GDM1 (cell line): ENCODE measurements at places on chromosomes 13 and 19.

DNA sequence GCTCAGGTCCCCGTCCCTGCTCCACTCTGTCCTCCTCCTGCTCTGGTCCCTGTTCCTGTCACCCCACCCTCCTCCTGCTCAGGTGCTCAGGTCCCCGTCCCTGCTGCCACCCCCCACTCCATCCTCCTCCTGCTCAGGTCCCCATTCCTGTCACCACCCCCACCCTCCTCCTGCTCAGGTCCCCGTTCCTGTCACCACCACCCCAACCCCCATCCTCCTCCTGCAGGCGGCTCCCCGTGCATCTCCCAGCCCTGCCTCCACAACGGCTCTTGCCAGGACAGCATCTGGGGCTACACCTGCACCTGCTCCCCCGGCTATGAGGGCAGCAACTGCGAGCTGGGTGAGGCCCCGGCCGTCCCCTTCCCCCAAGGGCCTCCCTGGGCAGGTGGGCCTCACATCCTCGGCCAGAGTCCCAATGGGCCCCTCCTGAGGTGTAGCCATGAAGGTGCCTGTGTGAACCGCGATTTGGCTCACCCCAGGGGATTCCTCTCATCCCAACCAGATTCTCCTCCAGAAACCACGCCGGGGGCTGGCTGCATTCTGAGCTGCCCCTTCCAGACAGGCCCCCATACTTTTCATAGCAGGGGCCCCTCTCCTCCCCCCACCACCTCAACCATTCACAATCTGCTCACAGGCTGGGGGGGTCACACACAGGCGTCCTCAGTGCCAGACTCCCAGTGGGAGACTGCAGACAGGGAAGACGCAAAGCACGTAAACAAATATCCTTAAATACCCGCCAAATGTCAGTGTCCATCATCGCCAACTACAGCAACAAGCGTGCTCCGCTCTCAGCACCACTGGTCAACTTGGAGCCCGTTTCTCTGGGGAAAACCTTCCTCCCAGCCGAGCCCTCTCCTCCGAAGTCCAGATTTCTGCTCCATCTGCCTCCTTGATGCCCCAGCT lies 4.6 kb downstream of the PROZ start:
- DNase-seq = no peak

- DNase-seq = no peak
Observed at GRCh38 chr19:3055741-3056416, 6.4 kb downstream of the TLE5 start.

- no peak for DNase-seq
Observed at GRCh38 chr19:710767-711166, 2.0 kb downstream of the PALM start.

DNA sequence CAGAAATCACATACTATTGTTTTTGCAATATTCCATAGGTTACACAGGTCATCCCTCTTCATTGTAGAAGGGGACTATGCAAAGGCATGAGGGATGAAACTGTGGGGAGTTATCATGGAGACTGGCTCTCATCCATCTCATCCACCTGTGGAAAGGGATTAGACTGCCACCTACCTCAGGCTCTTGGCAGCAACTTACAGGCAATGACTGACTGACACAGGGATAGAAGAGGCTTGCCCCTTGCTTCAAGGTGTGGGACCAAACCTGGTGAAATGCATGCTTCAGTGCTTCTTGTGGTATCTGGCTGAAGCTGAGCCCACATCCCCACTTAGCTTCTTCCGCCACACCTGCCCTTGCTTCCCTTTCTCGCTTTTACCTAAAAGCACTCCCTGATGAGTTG lies 341.3 kb downstream of the GPC5 start:
- no peak for DNase-seq

DNA sequence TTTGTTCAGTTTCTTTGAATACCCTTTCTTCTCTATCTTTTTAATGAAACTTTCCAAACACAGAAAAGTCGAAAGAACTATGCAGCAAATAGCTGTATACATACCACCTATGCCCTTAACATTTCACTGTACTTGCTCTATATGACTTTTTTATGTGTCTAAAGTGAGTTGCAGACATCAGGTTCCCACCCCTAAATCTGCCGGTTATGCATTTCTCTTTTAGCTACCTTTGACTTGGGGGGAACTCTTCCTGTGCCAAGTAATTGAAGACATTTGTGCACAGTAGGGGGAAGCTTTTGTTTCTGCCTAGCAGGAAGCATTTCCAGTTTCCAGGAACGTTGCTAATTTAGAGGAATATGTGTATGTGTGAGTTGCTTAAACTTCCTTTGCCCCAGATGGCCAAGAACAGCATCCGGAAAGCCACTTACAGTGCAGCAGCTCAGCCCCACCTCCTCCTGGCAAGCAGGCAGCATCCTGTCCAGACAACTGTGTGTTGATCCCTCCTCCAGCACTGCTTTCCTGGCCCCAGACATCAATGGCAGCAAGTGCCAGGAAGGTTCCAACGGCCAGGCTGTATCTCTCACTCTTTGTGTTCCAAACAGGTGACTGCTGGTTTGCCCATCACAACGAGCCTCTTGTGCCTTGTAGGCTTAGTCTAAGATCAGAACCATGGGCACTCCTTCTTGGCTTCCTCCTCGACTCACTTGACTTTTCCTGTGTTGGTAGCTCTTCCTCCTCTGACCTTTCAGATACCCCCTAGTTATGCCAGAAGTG lies 14.7 kb upstream of the GRAMD1A start:
- DNase-seq = no peak
